ENCODE measurements at places on chromosomes 11 and 22.

DNA sequence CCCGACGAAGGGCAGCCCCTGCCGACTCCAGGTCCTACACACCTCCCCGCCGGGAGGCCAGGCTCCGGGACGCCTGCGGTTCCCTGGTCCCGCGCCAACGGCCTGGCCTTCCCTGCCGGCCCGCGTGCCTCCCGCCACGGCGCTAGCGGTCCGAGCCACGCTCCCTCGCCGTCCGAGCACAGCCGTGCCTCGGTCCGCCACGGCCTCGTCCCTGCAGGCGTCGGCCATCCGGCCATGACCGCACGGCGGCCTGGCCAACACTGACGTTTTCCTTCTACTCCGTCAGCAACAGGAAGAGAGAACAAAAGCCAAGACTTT, 532 bp downstream of the EIF4G2 start:
- no peak for DNase-seq

- no peak for DNase-seq
Observed at GRCh38 chr11:65779669-65779918, 1.2 kb downstream of the AP5B1 start.

- no peak for DNase-seq
Observed at GRCh38 chr11:2445746-2446551, 1.1 kb downstream of the KCNQ1 start.

- DNase-seq = no peak
Observed at GRCh38 chr11:8108421-8108820, 27.4 kb downstream of the TUB start.

DNA sequence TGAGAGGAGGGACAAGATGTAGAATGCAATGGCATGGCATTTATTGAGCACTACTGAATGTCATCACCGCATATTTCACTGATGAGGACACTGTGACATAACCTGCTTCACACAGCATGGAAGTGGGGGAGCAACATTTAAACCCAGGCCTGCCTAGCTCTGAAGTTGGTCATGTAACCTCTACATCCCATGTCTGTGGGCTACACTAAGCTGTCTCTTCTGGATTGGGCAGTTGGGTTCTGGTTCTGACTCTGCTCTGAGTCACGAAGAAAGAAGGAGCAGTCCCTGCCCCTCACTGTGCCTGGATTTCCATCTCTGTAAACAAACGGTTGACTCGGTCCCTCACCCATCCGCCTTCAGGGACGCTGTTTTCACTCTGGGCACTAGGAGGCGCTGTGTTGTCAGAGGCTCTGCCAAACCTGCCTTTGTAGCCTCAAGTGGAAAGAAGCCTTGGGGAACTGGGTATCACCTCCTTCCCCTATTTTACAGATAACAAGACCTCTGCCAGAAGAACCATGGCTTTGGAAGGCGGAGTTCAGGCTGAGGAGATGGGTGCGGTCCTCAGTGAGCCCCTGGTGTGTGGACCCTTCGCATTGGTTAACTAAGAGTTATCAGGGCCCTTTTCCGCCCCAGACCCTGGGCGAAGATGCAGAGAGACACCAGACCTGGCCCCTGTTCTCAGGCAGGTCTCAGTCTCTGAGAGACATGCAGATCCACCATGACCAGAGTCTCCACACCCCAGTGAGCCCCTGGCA, 12.7 kb upstream of the ARHGEF17 start:
- peak; percentile 89 for DNase-seq

- DNase-seq = no peak
Observed at GRCh38 chr22:38572065-38572464, 2.1 kb upstream of the DMC1 start.

DNA sequence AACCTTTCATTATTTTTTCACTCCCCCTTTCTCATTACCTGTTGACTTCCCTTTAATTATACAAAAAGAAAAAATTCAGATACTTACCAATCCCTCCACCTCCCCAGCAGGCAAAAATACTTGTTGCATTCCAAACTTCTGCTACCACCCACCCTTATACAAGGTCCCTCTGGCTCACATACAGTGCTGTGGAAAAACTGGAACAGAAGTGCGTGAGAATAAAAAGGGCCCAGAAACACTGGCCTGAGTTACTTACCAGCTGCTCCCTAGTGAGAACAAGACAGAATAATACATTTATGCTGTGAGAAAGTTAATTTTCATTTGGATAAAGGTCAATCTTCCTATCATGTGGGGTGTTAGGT, 46.9 kb upstream of the RAPSN start:
- DNase-seq = no peak

DNA sequence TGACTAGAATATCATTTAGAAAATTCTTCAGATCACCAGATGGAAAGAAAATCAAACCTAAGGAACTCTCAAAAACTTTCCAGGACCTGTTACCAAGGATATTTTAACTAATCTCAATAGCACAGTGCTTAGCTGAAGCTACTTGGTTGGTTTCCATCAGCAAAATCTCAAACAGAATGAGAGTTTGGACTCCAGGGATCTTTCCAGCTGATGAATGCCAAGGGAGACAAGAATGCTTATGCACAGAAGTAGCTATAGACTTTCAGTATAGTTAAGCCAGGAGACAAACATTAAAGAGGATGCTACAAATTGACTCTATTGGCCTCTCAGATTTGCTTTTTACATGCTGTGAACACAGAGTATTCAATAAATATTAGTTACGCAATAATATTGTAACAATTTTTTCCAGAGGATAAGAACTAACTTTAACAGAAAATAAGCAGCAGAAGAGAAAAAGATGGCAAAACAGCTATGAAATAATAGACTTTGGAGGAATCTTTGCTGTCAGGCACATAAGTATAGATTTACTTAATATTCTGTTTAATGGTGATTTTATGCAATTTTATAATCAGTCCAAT, 331.4 kb downstream of the DLG2 start:
- no peak for DNase-seq

- DNase-seq = no peak
Observed at GRCh38 chr11:61079416-61080150, 22.7 kb upstream of the CD5 start.

GRCh38 chr22:28030473-28030872, 111.4 kb upstream of the PITPNB start:
- no peak for DNase-seq

GRCh38 chr22:30291058-30291892, 2.0 kb upstream of the CASTOR1 start:
- no peak for DNase-seq

- no peak for DNase-seq
Observed at GRCh38 chr11:85123752-85124231, 503.4 kb downstream of the DLG2 start.

DNA sequence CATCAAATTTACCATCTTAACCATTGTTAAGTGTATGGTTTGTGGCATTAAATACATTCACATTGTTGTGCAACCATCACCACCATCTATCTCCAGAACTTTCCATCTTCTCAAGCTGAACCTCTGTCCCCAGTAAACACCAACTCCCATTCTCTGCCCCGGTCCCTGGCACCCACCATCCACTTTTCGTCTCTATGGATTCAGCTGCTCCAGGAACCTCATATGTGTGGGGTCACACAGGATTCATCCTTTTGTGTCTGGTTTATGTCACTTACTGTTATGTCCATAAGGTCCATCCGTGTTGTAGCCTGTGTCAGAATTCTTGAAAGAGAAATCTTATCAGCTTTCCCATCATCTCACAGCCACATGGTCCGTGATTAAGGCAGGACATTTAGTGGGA, 16.3 kb downstream of the TSPAN32 start:
- DNase-seq = no peak

DNA sequence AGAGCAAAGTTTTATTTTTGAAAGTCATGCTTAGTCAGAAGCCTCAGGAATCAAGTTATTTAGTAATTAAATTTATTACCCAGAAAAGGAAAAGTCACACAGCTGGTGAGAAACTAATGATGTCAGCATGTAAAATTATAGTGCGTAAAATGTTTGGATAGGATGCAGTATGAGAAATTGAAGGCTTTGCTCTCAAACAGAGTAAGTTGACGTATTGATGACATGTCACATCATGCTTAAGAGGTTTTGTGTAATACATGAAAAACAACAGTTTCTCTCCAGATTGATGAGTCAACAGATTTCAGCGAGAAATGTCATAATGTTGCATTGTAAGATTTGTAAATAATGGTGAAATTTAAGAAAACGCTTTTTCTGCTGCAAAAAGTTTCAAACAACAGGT, 769.8 kb downstream of the METTL15 start:
- DNase-seq = no peak

DNA sequence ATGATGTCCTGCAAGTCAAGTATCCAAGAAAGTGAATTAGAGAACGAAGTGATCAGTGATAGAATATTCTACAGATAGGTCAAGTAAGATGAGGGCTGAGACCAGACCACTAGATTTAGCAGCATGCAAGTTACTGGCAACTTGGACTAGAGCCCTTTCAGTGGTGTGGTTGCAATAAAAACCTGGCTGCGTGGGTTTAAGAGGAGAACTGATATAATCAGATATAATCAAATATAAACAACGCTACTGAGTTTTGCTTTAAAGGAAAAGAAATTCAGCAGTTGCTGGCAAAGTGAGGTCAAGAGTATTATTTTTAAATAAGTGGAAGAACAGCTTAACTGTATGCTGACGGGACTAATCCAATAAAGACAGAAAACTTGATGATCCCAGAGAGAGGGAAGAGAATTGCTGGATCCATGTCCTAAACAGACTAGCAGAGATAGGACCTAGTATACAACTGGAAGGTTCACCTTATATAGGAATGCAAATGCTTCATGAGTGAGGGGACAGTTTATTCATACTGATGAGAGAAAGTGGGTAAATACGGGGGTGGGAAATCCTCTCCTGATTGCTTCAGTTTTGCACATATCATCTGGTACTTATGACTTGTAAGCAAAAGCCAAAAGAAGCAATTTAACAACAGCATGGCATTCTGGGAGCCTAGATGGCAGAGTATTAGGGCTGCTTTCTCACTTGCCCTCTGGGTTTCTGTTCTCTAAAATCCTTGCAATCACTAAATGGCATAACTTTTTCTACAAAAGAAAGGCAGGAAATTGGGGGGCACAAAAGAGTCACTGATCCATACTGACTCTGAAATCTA, 146.2 kb downstream of the RBFOX2 start:
- DNase-seq = no peak

DNA sequence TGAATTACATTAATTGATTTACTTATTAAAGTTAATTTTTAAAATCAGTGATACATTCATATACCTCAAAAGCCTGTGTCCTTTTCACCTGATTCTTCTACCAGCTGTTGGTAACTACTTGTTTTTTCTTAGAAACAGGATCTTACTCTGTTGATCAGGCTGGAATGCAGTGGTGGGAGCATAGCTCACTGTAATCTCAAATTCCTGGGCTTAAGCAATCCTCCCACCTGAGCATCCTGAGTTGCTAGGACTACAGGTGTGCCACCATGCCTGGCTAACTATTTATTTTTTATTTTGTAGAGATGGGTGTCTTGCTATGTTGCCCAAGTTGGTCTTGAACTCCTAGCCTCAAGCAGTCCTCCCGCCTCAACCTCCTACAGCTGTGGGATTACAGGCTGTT, 4.7 kb downstream of the TRIM44 start:
- no peak for DNase-seq

- DNase-seq = no peak
Observed at GRCh38 chr11:66548041-66548440, 1.3 kb downstream of the ACTN3 start.

GRCh38 chr22:26585104-26585790, 4.7 kb downstream of the TPST2 start:
- no peak for DNase-seq

- DNase-seq = no peak
Observed at GRCh38 chr22:32333141-32333768, 24.4 kb upstream of the RFPL3 start.

- DNase-seq = no peak
Observed at GRCh38 chr11:66361502-66361941, 10.0 kb downstream of the SLC29A2 start.

DNA sequence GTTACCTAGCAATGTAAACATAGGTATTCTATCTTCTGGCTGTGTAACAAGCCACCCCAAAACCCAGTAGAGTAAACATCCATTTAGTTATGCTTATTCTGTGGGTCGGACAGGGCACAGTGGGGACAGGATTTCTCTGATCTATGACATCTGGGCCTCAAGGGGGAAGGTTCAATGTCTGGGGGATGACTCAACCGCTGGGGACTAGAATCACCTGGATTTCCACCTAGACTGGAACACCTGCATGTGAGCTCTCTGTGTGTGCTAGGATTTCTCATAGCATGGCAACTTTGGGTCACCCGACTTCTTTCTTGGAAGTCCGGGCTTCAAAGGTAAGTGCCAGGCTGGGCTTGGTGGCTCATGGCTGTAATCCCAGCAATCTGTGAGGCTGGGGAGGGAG, 36.5 kb upstream of the MICAL2 start:
- DNase-seq = no peak

GRCh38 chr11:111230122-111230465, 15.4 kb upstream of the POU2AF2 start:
- DNase-seq = no peak

- peak; percentile 79 for DNase-seq
Observed at GRCh38 chr22:22422629-22423112, 85.9 kb downstream of the ZNF280B start.

DNA sequence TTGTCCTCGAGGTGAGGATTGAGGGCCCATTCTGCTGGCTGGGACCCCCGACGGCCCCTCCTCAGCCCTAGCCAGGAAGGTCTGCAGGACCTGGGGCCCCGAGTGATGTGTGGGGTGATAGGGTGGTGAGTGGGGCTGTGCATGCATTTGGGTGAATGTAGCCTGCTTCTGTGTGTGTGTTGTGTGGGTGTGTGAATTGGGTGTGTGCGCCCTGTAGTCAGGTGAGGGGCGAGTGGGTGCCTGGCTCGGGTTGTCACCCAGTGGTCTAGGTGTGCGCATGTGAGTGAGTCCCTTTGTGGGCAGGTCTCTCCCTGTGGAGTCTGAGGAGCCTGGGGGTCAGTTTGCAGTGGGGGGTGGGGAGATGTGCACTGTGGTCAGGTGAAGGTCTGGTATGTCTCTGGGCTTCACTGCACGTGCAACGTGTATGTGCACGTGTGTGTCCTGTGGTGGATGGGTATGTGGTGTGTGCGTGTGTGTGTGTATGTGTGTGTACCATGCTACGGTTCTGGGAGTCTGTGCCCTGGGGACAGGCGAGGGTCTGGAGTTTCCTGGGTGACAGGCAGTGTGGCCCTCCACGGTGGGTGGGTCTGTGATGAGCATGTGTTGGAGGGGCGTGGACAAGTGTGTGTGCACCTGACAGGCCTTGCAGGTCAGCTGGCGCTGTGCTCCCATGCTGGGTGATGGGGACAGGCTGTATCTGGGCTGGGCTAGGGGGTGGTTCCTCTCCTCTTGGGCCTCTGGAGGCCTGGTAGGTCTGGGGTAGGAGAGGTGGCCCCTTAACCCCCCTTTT, 1.0 kb downstream of the TMEM151A start:
- DNase-seq = no peak

DNA sequence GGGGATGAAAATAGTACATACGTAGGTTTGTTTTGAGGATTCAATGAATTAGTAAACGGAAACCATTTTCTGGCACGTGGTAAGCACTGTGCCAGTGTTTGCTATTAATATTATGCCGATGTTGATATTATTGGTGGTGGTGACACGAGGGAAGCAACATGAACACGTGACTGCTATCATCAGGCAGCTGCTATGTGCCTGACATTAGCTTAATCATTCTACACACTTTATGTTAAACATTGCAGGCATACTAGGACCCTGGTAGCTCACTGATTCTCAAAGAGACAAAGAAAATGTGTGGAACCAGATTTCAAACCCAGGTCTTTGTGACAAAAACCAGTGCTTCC, 656 bp downstream of the SRRD start:
- DNase-seq = no peak

GRCh38 chr11:21426931-21427330, 757.5 kb downstream of the NELL1 start:
- no peak for DNase-seq
